ENCODE measurements at places on chromosomes 2 and 18.

DNA sequence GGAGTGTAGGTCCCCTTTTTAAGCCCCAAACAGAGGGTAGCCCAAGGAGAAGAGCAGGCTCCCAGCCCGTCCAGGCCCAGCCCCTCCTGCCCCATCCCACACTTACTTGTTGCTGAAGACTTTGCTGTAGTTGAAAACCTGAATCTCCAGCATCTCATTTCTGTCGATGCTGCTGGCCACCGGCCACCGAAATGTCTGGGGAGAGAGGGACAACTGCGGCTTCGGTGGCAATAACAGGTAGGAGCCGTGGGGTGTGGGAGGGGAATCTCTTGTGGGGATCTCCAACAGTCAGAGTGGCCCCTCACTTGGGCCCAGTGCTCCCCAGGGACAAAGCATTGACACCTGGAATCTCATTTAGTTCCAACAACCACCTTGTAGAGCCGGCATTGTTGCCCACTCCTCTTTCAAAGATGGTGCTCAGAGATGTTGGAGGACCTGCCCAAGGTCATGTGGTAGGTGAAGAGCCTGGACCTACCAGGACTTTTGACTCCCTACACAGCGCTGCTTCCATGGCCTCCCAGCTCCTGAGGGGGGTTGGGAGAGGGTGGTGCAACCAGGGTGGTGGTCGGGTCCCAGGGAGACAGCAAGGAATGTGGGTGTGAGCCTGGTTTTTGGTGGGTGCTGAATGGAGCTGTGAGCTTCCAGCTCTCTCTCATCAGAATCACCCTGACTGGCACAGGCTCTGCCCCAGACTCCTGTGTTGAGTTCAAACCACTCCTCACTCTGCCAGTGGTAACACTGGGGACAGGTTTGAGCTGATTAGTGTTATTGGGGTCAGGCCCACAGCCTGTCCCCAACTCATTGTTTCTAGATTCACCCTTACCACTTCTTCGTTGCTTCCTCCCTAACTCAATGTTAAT lies 50.0 kb upstream of the OTOF start:
- no peak for DNase-seq

DNA sequence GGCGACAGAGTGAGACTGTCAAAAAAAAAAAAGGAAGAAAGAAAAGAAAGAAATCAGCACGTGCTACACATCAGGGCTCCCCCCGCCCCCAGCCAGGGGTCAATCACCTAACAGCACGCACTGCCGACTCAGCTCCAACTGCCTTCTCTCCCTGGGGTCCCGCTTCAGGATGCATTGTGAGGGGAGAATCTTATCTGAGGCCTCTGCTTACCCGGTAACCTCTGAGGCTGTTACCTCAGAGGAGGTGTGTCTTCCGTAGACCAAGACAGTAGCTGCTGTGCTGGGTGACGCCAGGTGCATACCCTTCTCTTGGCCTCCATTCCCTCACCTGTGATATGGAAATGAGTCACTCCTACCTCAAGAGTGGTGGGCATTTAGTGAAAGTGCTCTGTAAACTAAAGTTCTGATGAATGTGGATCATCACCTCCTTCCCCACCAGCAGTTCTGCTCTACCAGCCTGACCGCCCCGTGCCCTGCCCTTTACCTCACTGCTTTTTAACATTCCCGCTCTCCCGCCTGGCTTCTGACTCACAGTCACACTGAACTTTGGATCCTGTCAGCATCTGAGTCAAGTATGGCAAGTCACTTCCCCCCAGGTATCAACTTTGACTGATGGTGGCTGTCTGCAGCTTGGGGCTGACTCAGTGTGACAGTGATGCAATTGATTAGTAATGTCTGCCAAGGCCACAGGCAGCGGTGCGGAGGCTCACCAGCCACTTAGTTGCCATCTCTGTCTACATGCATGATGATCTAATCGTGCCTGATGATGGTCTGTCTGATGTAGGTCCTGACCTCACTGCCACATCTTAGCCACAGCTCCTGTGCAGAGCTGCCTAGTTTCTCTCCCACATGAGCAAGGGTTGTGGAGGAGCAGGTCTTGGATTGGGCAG lies 20.1 kb downstream of the ARID5A start:
- no peak for DNase-seq

- DNase-seq = no peak
Measured at GRCh38 chr18:36187826-36188721, 777 bp downstream of the MOCOS start.

DNA sequence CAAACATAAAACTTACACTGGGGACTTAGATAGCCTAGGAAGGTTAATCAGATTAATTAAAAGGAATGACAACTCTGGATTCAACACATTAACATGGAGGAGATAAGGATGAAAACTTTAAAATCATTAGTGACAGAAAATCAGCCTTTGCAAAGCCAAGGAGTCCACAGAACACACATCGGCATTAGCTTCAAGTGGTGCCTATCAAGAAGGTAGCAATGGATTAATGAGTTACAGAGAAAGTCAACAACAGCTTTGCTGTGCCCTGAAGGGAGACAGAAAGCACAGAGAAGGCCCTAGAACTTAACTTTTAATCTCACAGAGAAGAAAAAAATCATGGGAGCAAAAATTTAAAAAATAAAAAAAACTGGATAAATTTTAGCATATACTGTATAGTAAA lies 88.6 kb downstream of the KCNH7 start:
- DNase-seq = no peak

GRCh38 chr2:39094717-39095363 lies 26.0 kb downstream of the SOS1 start:
- peak; percentile 24 for DNase-seq

DNA sequence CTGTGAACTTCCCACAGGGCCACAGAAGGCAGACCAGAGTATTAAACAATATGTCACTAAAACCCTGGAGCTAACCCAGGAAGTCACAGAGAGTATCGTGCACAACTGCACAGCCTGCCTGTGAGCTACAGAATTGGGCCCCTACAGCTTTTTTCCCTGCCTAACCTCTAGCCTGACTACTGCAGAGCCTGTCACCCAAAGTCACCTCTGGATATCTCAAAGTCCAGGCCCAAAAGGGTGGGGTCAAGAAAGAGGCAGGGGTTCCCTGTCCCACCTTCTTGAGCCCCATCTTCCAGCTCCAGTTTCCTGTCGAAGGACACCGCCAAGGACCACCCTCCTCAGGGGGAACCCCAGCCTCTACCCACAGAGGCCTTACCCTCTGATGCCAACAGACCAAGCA lies 13.5 kb downstream of the GAD1 start:
- no peak for DNase-seq

- DNase-seq = no peak
Measured at GRCh38 chr2:38750011-38750890, 910 bp downstream of the SRSF7 start.

DNA sequence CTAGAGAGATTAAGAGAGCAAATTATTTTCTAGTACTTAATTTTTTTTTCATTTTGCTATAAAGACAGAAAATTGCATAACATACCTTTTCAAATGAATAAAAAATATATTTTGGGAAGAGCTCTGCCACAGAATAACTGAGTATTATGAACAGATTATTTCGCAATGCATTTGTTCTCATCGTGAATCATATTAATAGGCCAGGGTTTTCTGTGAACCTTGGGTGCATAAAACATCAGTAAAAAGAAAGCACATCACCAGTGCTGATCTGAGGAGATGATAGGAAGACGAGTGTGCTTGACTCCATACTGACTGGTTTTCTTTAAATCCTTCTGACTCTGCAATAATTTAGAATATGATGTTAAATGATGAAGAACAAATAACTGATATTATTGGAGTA lies 409.1 kb downstream of the CPS1 start:
- DNase-seq = no peak

- DNase-seq = no peak
Measured at GRCh38 chr2:25697559-25698341, 24.4 kb upstream of the DTNB start.

GRCh38 chr2:216989340-216990129 lies 129.7 kb upstream of the TNP1 start:
- no peak for DNase-seq

DNA sequence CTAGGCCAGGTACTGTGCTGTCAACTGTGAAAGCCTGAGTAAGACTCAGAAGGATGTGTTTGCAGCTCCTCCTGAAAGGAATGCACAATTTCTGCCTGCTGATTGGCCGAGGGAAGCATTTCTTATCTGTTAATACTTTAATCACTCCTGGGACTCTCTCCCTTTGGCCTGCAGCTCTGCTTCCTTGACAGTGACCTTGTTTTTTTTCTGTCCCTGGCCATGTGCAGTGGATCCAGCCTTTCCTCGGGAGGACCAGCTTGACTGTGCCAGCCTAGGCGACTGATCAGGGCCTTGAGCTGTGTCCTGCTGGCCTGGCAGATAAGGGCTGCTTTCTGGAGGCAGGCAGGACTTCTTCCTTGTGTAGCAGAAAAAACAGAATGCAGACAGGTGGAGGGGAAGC lies 10.0 kb downstream of the RNF144A start:
- no peak for DNase-seq

DNA sequence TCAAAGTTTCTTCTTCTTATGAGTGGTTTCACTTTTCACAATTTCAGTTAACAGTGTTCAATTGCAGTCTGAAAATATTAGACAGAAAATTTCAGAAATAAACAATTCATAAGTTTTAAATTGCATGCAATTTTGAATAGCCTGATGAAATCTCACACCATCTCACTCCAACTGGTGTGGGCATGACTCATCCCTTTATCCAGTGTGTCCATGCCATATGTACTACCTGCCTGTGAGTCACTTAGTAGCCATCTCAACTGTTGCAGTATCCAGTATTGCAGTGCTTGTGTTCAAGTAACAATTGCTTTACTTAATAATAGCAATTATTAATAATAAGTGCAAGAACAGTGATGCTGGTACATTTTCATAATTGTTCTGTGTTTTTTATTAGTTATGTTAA lies 1202.5 kb downstream of the DSC3 start:
- DNase-seq = peak; percentile 53

DNA sequence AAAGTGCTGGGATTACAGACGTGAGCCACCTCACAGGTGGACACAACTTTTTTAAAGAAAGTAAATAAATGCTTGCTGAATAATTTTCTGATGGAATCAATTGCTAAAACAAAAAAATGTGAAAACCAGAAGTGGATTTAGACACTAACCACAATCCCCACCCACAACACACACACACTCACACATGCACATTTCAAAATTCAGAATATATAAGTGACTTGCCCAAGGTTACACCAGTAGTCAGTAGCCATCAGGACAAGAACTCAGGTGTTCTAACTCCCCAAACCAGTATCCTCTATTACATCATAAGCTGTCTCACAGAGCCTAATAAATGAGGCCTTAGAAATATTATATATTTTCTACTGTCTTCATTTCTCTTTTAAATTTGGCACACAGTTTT lies 1923.6 kb upstream of the PIK3C3 start:
- no peak for DNase-seq

GRCh38 chr2:86790676-86791572 lies at the start of gene CD8A:
CD8A (minus strand) TSS chr2:86790913; CDS start chr2:86790825, 88 bp downstream.
- DNase-seq = no peak

DNA sequence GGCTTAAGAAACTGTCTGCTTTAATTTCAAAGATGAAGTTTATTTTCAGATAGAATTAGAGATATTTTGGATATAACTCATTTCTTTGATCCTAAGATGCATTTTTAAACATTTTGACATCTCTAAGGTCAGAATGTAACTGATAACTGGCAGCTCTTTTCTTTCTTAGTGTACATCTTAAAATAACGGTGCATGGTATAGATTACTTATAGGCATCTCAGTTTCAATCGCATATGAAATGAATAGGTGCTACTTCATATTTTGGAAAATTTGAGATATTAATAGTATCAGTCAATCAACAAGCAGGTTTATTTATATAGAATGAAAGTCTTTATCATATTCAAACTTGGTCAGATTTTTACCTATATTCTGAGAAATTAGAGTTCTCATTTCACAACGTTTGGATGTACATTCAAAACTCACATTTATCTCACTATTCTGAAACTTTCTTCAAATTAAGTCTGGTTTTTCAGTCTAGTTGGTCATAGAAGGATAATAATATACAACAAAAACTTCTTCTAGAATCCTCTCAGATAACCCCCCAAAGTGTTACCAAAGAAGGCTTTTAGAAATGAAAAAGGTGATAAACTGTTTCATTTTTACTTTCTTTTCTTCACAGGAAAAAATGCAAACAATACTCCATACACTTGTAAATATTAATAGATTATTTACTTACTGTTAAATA lies 122.8 kb upstream of the WDSUB1 start:
- no peak for DNase-seq

- DNase-seq = no peak
Measured at GRCh38 chr2:136057023-136057801, 60.7 kb downstream of the CXCR4 start.

- DNase-seq = no peak
Measured at GRCh38 chr2:85795331-85796045, 41.7 kb downstream of the ATOH8 start.

DNA sequence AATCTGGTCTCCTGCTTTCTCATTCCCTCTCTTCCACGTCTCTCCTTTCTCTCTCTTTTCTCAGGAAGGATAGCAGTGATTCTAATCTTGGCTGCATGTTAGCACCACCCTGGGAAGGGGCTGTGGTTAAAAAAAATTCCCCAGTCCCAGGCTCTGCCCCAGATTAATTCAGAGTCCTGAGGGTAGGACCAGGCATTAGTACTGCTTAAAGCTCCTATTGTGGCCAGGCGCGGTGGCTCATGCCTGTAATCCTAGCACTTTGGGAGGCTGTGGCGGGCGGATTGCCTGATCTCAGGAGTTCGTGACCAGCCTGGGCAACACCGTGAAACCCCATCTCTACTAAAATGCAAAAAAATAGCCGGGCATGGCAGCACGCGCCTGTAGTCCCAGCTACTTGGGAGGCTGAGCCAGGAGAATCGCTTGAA lies 35.4 kb upstream of the EML4 start:
- DNase-seq = no peak

GRCh38 chr2:219025637-219026585 lies 15.4 kb downstream of the CFAP65 start:
- no peak for DNase-seq

GRCh38 chr2:209817844-209818271 lies 46.2 kb downstream of the UNC80 start:
- DNase-seq = no peak

GRCh38 chr18:74063023-74063422 lies 84.6 kb downstream of the FBXO15 start:
- DNase-seq = no peak

- no peak for DNase-seq
Measured at GRCh38 chr2:120609826-120610395, 125.8 kb upstream of the GLI2 start.
